ENCODE measurements at places on chromosomes 11 and 22. TPM values are rescaled to one million over a fixed set of nuclear protein-coding genes. Genes with fewer than 3 reads are reported as not detected.

DNA sequence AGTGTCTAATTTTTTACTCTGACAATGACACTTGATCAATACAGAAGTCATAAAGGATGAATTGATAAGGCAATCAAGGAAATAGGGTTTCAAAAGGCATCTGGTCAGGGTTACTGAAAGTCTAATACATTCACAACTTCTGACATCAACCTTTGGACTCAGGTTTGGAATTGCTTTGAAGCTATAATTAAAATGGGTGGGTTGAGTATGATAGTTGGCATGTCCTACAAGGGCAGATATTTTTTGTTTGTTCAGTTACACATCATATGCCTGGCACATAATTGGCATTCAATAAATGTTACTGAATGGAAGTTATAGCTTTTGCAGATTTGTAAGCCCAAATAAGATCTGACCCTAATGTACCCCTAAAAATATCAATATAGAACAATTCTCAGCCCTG is 7.3 kb upstream of the FUT4 start:
- no peak for DNase-seq

- DNase-seq: no peak
Observed at GRCh38 chr22:25051073-25051472, 98.6 kb downstream of the KIAA1671 start.

DNA sequence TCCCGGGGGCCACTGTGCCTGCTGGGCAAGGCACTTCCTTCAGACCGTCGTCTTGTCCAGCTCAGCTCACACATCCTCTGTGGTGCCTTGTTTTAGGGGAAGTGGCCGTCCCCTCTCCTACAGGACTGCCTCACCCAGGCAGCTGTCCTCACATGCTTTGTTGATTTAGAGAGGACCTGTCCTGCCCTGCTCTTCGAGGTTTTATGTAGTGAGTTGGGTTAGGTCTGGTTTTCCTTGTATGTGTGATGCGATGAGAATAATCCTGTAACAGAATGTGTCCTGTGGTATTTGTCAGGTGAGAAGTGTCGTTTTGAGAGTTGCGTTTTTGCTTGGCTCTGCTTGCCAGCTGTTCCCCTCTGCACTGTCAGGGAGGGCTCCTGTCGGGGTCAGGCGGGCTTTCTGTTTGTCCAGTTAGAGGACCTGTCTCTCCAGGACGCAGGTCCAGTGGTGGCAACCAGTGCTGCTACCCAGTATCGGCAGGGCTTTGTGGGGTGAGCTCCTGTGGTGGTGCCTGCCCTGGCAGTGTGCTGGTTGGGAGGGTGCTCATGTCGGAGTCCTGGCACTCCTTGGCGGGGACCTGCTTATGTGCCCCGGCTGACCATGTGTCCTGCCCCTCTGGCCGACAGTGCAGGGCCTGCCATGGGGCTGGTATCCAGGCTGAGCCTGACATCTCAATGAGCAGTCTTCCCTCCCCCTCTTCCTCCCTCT is 41.3 kb downstream of the MUC6 start:
- no peak for DNase-seq

GRCh38 chr11:120400564-120401364 is 64.6 kb downstream of the ARHGEF12 start:
- DNase-seq: peak; percentile 43

- no peak for DNase-seq
Observed at GRCh38 chr22:32319861-32320406, 37.7 kb upstream of the RFPL3 start.

The MYBPC3 gene
- total RNA-seq: not detected

The HBE1 gene
- 4.0 TPM for total RNA-seq

DNA sequence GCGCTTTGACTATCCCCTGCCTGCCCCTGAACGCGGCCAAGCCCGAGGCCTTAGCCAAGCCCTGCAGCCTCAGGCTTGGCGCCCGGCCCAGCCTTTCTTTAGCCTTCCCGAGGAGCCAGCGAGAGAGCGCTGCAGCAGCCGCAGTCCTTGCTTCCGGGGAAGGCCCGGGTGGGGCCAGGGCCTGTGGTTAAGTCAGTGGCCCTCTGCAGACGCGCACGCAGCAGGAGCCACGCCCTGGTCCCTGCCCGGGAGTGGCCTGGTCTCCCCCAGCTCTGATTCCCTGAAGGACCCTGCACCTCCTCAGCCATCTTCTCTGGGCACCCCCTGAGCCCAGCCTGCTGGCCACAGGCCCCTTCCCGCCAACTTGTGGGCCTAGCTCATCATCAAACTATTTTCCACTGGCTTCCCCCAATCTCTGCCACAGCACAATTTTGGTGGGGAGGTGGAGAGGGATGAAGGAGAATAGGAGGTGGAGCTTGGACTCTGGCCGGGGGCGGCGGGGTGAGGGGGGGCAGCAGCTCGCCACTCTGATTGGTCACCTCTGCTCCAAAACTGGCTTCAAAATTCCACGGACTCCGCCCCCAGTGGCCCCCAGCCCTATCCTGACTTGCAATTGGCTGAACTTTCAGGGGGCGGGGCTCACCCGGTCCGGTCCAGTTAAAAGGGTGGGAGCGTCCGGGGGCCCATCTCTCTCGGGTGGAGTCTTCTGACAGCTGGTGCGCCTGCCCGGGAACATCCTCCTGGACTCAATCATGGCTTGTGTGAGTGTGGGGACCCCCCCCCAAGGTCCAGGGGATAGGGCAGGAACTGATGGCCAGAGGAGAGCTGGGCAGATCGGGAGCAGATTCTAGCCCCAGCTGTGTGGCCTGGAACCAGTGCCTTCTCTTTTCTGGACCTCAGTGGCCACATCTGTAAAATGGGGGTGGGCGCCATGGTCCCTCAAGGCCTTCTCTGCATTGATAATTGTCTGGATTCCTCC is at the start of gene LGALS1:
LGALS1 (plus strand) TSS at position 686 of the 979 bp plus-strand sequence; CDS start at position 753, 67 bp downstream.
- peak; percentile 95 for DNase-seq

GRCh38 chr22:38415046-38415445 is 40.0 kb downstream of the KCNJ4 start:
- no peak for DNase-seq

DNA sequence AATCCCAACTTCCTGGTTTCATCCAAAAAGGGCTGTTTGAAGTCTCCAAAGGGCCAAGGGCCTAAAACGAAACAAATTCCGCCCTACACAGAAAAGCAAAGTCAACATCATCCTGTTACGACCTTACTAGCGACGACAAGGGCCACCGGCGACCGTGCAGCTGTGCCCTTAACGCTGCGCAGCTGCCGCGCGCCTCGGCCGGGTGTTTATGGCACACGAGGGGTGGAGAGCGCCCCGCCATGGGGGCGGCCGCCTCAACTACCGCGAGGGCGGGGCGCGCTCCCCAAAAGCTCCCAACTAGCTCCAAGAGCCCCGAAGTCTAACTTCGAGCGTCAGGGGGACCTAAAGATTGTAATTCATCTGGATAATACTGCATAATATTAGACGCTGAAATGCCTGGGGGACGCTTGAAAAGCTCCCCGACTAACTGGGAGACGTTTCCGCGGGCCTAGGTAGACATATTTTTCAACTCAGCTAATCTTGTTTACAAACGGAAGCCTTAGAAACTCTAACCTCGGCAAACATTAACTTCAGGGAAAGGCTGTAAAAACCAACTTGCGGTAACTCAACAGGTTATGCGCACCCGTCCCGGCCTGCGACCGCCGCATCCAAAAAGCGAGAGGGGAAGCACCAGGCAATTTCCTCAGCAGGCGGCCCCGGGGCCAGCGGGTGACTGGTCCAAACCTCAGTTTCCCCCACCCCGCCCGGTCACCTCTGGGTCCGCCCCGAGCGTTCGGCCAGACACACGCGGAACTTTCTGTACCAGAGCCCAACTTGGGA is 694 bp downstream of the TMEM123 start:
- DNase-seq: peak; percentile 85

GRCh38 chr22:26360169-26360885 is 68.7 kb upstream of the ASPHD2 start:
- DNase-seq: peak; percentile 69

DNA sequence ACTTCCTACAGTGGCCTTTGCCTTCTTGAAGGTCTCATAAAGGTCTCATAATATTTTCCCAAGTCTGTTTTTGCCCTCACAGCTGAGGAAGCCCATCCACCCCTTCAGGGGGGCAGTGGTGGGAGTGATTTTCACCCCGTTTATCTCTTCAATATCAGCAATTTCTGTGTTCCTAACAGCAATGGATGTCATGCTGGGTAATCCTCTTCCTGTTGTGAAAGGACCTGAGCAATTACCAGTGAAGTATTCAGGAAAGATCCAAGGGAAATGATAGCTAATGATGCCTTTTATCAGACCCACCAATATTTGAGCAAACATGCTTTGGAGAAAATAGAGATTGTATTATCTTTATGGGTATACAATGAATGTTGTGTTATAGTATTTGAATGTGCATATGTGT is 226.9 kb downstream of the INSC start:
- DNase-seq: no peak

GRCh38 chr11:64854534-64855502 is 10.4 kb upstream of the CDC42BPG start:
- peak; percentile 89 for DNase-seq

- no peak for DNase-seq
Observed at GRCh38 chr11:31397239-31397834, 27.7 kb downstream of the DNAJC24 start.

- no peak for DNase-seq
Observed at GRCh38 chr11:6623391-6624363, 4.5 kb upstream of the TPP1 start.

DNA sequence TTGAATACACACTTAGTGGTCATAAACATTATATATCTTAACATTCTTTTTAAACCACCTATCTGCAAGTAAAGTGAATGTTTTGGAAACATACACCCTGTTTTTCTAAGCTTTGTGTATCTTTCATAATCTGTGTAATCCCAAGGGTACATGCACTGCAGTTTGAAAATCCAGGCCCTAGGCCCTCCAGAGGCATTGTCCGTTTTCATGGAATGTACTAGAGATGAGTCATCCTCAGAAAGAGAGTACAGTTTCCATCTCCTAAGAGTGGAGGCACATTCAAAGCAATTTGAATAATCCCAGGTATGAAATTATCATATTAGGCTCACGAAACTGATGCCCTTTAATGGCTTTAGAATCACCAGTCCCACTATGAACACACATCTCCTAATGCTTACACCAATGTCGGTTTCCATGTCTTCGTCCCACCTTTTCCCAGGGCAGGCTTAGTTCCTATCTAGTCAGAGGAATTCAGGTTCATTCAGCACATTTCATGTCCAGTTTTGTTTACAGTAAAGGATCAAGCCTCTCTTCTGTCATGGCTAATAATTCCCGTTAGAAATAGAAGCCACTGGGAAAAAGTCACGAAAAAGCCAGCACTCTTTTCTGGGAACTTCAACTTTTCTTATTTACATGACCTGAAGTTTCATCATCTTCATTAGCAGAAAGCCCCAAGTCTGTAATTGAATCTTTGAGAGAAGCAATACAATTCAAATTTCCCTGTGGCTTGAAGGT is 39.5 kb upstream of the CD44 start:
- no peak for DNase-seq

GRCh38 chr22:41334951-41335635 is 33.8 kb downstream of the ZC3H7B start:
- DNase-seq: no peak

DNA sequence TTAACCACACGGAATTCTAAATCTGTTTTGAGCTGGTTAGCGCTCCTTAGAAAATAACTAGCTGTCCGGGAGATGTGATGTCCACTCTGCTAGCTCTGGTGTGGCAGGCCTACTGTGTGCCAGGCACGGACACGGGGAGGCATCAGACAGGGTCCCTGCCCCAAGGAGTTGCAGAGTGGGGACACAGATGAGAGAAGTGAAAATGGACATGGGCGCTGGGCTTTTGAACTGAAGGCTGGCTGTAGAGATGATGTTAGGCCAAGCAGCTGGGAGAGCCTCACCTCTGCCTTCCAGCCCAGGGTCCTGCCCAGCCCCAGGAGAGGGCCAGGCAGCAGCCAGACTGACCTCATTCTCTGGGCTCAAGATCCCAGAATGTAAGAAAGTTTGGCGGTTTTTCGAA is 368.6 kb downstream of the CTTN start:
- DNase-seq: no peak

DNA sequence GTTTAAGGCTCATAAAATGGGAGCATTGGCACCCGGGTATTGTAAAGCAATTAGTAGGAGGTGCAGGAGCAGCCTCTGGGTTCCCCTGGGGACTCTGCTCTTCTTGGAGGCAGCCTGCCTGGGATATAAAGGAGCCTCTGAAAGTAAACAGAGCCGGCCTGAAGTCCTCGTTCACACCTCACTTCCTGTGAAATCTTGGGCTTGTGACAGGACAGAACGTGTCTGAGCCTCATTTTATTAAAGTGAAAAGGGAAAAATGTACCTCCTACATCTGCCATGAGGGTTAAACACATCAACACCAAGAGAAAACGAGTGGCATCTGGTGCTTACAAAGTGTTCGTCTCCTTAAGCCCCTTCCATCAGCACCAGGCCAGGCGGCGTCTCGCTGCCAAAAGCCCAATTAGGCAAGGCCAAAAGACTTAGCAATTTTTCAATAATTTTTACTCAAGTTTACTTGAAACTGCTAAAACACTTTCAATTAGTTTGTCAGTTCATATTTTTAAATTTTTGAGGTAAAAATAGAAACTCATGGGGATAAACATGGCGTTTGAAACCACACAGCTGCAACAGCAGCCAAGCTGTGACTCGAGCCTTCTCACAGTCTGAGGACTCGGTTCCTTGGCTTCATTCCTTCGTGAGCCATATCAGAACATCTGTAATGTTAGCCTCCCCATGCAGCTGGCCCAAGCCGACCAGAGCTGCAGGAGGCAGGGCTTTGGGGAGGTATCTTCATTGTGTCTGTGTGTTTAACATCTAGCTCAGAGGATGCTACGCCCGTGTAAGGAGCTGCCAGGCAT is 33.6 kb downstream of the MAP6 start:
- DNase-seq: peak; percentile 22

The ALG9 gene
- 23.2 TPM for total RNA-seq

Data from colonic mucosa (tissue), 4 donors.